ENCODE measurements at places on chromosomes 6 and 20.

DNA sequence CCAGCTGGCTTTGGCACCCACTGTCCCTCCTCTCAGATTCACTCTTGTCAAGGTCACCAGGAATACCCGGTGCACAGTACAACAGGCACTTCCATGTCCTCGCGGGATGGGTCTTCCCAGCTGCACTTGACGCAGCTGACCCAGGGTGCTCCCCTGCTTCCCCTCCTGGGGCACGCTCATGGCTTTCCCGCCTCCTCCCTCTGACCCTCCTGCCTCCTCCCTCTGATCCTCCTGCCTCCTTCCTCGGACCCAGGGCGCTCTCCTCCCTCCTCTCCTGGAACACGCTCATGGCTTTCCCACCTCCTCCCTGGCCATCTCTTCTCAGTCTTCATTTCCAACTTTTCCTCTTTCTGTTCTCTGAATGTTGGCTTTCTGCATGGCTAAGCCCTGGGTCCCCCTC, 42.1 kb downstream of the FAM209B start:
- no peak for DNase-seq

- DNase-seq, result peak; percentile 3
Measured at GRCh38 chr6:103236923-103237322, 1622.8 kb downstream of the HACE1 start.

DNA sequence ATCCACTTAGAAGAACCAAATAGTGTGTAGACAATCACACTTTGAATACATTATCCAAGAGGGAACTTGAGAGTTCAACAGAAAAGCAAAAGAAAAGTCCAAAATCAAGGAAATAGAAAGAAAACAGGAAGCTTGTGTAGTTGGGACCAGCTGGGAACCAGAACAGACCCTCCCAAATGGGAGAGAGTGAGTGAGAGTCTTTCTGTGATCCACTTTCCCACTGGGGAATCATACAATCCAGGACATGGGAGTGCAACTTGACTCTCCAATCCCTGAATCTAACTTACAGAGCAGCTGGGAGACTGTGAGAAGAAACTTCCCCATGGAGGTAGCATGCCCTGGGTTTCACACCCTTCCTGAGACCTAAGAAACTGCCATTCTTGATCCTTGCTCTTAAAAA, 27.0 kb downstream of the TREML4 start:
- no peak for DNase-seq

- no peak for DNase-seq
Measured at GRCh38 chr6:72081871-72082270, 195.5 kb downstream of the RIMS1 start.

DNA sequence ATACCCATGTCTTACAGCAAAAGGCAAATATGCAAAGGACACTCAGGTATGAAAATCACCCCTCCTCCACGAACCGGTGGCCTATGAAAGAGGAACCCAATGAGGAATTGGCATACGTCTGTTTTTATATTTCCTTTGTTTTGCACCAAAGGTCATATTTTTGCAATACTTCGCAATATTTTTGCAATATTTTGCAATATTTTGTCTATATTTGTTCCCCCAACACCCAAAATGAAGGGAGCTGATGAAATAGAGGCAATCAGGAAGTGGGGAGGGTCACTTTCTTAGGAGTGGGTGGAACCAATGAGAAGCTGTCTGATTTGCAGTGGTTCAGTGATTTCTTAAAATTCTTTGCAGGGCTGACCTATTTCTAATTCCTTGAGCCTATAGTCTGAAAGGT, 296.8 kb upstream of the TSHZ2 start:
- no peak for DNase-seq

Measured in NCI-H510A treated with DMSO at 0.1 percent for 48 hours (cell line).